Fibroblast of skin of left biceps (primary cell): ENCODE measurements at places on chromosomes 1 and 21.

DNA sequence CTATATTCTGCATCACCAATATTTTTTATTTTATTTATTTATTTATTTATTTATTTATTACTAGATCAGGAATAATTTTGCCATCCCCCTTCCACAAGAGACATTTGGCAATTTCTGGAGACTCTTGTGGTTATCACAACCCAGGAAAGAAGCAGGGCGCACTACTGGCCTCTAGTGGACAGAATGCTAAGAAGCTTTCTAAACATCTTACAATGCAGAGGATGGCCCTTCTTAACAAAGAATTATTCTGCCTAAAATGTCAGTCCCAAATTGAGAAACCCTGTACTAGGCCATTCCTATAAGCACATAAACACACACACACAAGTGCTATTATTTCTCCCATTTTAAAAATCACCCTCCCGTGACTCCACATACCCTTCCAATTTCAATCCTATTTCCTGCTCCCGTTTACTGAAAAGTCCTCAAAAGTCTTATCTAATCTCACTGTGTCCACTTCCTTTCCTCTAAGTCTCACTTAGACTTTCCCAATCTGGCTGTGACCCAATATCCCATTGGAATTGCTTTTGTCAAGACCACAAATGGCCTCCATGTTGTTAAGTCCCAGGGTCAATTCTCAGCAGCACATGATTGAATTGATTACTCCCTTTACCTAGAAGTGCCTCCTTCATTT, 43.7 kb upstream of the RNF11 start:
- peak; percentile 58 for DNase-seq

- no peak for DNase-seq
Observed at GRCh38 chr1:238406098-238406860, 515.6 kb upstream of the ZP4 start.

DNA sequence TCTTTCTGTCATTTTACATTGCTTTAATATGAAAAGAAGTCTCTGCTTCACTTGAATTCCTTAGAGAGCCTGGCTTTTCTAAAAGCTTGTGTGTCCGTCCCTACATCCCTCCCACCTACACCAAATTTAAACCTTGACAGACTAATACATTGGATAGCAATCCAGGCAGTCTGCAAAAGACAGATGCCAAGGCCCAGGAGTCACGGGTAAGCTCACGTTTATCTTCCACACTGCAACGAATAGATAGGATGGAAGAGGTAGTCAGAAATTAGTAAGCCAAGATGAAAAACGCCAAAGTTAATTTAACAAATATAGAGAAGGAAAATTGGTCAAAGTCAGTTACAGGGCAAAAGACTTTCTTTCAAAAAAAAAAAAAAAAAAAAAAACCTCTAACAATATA, 338.1 kb downstream of the SMYD3 start:
- no peak for DNase-seq

- DNase-seq: no peak
Observed at GRCh38 chr21:42172596-42173483, 46.1 kb upstream of the ABCG1 start.

DNA sequence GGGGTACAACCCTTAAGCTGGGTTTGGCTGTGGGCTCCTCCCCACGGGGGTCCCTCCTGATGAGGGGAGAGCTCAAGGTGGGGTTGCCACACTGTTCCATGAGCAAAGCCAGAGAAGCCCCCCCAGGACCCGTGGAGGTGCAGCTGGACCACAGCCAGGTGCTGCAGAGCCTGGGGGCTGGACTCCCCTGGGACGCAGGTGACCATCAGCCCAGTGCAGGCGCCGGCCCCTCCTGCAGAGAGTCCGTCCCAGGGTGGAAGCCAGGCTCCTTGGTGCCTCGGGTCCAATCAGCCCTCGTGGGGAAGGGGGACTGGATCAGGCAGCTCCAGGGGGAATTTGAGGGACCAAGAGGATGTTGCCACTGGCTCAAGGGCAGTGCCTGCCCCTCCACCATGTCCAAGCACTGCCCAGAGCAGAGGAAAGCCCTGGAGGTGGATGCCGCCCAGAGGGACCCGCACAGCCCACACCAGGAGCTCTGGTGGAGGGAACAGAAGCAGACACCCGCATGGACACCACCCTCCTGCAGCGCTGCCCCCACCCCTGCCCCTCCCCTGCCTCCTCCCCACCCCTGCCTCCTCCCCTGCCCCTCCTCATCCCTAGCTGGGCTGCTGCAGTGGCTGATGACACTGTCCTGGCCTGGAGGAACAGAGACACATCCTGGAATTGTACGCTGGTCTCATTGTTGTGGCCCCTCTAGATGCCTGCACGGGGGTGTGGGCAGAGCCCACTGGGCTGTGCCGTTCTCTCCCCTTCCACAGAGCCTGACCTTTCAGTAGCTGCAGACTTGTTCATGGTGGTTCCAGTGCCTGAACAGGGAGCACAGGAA, 30.8 kb upstream of the COL18A1 start:
- no peak for DNase-seq

- no peak for DNase-seq
Observed at GRCh38 chr1:41412748-41413147, 51.5 kb downstream of the FOXO6 start.

GRCh38 chr1:195335541-195335940, 1272.7 kb downstream of the KCNT2 start:
- peak; percentile 19 for DNase-seq

- DNase-seq: peak; percentile 44
Observed at GRCh38 chr1:185017338-185017737, 28.0 kb upstream of the RNF2 start.

DNA sequence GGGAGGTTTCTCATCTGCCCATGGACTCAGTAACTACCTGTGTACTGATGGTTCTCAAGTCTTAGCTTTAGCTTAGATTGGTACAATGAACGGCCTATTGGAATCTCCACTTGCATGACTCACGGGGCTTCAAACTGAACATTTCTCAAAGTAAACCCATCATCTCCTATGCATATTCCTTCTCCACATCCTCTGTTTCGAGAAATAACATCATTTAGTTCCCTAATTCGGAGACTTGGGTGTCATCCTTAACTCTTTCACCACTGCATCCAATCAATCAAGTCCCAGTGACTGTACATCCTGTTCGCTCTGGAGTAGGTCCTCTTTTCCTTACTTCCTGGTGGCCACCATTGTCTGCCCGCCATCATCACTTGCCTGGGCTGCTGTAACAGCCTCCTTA, 55.8 kb downstream of the LGR6 start:
- peak; percentile 8 for DNase-seq

DNA sequence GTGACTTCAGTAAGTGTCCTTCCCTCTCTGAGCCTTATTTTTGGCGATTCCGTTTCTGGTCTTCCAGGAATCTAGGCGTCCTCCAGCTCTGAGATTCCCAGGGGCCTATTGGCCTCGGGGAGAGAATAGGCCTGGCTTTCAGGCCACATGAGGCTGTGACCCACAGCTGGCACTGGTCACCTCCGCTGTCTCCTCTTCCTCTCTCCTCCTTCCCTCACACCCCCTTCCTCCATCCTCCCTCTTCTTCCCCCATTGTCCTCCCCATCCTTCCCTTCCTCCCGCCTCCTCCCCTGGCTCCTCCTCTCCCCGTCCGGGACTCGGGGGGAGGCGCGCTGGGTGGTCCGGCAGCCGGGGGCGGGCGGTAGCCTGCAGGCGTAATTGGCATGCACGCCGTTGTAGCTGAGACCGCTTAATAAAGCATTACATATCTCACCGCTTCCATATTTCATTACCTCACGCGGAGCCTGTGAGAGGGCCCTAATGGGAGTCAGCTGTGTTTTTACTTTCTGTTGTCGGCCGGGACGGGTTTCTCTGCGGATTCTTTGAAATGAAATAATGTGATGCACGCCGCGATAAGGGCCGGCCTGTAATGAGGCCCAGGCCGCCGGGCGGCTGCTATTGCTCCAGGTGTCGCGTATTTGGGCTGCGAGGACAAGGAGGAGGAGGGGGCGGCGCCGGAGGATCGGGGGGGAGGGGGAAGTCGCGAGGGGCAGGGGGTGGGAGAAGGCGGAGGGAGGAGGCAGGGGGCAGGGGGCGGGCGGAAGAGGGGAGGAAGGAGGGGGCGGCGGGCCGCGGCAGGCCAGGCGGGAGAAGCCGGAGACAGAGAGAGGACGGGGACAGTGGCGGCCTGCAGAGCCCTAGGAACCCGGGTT, 95.3 kb downstream of the FOXD2 start:
- peak; percentile 75 for DNase-seq

GRCh38 chr1:225868631-225869330, 13.4 kb downstream of the TMEM63A start:
- DNase-seq: no peak

GRCh38 chr1:153631047-153632022, 2.5 kb upstream of the CHTOP start:
- no peak for DNase-seq

DNA sequence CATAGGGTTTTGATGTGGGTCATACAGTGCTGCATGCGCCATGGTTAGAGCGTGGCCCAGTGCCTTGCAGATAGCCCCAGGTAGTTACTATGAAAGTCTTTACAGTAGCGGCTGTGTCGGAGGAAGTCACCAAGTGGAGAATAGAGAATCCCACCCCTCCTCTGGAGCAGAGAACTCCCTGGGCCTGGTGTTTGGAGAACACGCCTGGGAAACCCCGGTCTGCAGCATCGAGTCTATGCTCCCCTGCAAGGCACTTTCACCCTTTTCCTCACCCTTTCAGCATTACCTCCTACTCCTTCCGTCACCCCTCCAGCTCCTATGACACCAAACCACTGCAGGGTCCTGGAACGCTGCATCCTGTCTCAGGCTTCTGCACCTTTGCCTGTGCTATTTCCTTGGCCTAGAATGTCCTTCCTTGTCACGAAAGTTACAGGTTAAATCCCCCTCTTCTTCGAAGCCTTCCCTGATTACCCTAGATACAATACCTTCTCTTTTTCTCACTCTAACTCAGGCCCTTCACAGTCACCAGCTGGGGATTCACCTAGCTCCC, 2.7 kb upstream of the SLC1A7 start:
- no peak for DNase-seq

DNA sequence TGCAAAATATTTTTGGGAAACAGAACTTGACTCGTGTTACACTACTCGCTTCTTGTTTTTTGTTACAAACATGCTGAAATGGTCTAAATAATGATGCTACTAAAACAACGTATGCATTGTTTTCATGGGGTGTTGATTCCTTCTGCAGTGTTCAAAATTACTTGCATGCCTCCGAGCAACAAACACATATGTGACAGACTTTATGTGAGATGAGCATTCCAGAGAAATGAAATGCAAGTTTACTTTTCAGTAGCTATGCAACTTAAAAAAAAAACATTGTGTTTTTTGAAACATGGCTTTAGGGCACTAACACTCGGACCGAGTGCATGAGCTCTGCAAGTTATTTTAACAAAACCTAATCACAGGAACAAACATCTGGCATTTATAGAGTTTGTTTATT, 84.8 kb downstream of the CAMTA1 start:
- no peak for DNase-seq

DNA sequence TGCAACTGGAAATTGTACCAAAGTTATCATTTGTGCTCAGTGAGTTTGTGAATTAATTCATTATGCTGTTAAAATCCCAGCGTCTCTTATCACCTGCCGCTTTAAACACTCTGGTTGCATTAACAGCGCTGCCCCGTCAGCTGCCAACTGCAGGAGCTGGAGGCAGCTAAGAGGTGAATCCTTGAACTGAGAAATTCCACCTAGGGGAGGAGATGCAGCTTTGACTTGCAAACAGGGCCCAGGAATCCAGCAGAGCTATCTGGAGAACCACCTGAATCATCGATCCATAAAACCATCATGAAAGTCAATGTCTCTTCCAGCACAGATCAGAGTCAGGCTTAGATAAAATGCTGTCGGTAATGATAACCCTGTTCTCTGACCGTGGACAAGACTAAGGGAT, 140.7 kb upstream of the PTBP2 start:
- DNase-seq: no peak

DNA sequence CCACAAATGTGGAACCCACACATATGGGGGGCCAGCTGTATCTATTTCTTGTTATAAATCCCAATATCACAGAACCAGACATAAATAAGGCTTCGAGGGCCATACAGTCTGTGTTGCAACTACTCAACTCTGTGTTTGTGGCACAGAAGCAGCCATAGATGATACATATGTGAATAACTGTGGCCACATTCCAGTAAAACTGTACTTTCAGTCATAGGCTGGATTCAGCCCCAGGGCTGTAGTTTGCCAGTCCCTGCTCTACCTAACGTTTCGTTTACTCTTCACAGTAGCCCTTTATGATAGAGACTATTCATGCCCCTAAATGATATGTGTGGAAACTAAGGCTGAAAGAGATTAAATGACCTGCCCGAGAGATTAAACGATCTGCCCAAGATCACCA, 48.7 kb downstream of the FHAD1 start:
- DNase-seq: no peak

DNA sequence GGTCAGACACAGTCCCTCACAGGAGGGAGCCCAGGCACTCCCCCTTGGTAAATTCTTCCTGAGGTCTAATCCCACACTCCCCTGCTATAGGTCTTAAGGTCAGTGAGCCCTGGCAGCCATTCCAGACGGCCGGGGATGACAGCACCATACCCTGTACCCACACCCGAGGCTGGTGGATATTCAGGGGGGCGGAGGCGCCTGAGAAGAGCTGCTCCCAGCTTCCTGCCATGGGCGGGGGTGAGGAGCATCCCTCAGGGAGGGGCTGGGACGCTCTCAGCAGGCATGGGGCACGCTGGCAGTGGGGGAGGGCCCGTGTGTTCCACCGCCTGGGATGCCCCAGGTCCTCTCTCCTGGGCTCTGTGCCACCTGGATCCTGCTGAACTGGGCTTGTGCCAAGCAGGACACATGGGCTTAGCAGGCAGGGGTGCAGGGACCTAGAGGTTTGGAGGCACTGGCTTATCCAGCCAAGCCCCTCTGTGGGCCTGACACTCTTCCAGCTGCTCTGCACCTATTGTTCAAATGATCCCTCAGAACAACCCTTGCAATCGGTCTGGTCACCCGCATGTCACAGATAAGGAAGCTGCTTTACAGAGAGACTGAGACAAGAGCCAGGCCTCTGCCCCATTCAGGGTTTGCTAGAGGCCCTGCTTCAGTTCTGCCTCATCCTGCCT, 5.7 kb upstream of the ADGRB2 start:
- no peak for DNase-seq

- DNase-seq: no peak
Observed at GRCh38 chr21:38282921-38283320, 26.1 kb downstream of the KCNJ15 start.

DNA sequence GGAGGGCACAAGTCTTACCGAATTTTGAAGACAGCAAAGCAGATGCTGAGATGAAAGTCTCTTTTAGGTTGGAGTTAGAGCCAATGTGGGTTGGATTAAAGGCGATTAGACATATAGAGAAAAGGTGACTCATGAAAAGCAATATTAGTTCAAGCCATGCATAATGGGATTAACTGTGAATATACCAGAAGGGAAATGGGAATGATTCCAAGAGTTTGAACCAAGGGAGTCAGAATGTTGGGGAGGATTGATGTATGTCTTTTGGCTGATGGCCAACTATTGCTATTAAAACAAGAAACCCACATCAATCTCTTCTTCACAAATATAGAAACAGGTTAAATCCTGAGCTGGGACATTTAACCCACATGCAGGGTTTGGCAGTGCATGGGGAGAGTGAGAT, 1.2 kb downstream of the HMGCS2 start:
- no peak for DNase-seq

DNA sequence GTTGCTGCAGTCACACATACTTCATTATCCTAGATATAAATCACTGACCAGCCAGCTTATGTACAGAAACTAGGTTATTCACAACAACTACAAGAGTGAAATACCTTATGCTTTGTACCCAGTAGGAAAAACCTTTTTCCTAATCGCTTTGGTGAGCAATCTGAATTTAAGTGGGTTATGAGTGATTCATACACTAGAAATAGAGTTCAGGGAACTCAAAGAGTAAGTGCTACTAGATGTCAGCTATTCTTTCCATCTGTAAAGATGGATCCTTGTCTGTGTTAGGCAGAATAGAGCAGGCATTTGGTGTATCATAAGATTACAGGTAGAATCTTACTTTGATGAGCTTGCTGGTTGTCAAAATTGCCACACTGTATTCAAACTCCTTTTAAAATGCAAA, 101.9 kb downstream of the ZNF644 start:
- no peak for DNase-seq
